ENCODE measurements at places on chromosomes 4 and X.

DNA sequence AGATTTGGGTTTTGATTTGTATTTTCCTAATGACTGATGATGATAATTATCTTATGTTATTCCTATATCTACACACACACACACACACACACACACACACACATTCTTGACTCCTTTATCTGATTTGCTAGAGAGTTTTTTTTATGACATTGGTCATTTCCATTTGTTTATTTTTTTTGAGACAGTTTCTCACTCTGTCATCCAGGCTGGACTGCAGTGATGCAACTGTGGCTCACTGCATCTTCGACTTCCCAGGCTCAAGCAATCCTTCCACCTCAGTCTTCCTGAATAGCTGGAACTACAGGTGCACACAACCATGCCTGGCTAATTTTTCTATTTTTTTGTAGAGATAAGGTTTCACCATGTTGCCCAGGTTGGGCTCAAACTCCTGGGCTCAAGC lies 6.7 kb downstream of the ZNF81 start:
- no peak for DNase-seq

- no peak for DNase-seq
Observed at GRCh38 chrX:35842674-35843073, 44.5 kb downstream of the MAGEB16 start.

- no peak for DNase-seq
Observed at GRCh38 chrX:143095816-143096215, 70.1 kb downstream of the SPANXN4 start.

DNA sequence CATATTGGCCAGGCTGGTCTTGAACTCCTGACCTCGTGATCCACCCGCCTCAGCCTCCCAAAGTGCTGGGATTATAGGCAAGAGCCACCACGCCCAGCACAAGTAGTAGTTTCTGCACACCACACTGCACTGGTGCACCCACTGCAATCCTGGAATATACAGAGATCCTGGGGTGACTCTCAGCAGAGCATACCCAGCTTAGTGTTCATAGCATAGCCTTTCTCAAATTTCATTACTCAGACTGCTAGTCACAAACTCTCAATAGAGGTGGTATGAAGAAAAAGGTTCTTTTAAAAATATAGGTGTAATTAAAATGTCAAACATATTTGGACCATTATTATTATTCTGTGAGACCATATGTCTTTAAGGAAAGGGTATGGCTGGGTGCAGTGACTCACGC lies 6.2 kb upstream of the ARHGAP10 start:
- no peak for DNase-seq

DNA sequence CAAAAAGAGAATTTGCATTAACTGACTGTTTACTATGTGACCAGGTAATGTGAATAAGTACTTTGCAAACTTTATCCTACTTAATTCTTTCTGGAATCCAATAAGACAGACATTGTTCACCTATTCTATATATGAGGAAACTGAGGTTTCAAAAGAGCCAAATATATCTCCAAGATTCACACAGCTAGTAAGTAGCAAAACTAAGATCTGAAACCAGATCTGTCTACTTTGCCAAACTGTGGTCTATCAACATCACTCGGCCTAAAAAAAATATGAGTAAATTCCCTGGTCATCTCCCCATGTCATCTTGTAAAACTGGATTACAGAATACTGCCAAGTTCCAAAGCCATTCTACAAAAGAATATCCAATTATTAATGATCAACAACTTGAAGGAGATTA lies 52.8 kb downstream of the ANAPC10 start:
- no peak for DNase-seq

DNA sequence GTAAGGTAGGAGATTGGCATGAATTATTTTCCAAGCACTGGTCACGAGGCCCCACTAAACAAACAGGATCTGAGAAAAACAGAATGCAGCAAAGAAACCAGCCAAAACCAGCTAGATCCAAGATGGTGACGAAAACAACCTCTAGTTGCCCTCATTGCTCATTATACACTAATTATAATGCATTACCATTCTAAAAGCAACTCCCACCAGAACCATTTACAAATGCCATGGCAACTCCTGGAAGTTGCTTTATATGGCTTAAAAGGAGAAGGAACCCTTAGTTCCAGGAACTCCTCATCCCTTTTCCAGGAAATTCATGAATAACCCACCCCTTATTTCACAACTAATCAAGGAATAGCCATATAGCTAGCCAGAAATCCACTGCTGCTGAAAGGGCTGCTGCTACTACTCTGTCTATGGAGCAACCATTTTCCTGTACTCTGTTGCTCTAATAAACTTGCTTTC lies 69.3 kb downstream of the ABCB7 start:
- no peak for DNase-seq

Measured in Right ventricle myocardium inferior (tissue), 1 donor.